ENCODE measurements at places on chromosomes 16 and 17. TPM values are rescaled to one million over a fixed set of nuclear protein-coding genes. Genes with fewer than 3 reads are reported as not detected.

DNA sequence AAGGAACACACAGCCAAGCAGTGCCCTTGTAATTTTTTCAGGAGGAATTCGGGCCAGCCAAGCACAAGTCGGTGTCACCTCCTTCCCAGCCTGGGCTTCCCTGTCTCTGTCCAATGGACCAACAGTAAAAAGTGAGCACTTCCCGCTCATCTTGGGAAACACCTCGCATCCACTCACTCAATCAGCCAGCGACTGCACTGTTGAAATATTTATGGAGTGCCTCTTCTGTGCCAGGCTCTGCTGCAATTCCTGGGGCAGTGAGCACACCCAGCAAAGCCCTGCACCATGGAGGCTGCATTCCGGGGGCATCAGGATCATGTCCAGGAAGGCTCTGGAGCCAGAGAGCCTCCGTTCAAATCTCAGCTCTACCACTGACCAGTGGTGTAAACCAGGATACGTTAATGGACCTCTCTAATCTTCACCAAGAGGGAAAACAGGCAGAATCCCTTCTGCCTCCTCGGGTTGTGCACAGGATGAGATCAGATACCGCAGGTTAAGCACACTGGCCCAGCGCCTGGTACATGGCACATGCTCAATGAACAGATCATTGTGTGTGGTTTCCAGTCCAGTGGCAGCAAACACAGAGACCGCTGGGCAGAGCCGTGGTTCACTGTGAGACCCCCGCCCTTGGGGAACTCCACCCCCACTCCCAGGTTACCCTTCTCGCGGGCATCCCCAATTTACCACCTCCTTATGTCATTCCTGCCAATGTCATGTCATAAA, 194.3 kb downstream of the ZNF423 start:
- DNase-seq = no peak

The ADORA2B gene
- 23.7 TPM for total RNA-seq

The NPEPPS gene
- 70.4 TPM for total RNA-seq

The TP53TG3 gene
- 2.1 TPM for total RNA-seq

The TBC1D3I gene
- total RNA-seq = not detected

All from G401 (cell line).